Suprapubic skin (tissue), 4 donors: ENCODE measurements at places on chromosomes 6 and 20. TPM values are rescaled to one million over a fixed set of nuclear protein-coding genes. Genes with fewer than 3 reads are reported as not detected.

The EEF1A2 gene
- 4.8 TPM for total RNA-seq

DNA sequence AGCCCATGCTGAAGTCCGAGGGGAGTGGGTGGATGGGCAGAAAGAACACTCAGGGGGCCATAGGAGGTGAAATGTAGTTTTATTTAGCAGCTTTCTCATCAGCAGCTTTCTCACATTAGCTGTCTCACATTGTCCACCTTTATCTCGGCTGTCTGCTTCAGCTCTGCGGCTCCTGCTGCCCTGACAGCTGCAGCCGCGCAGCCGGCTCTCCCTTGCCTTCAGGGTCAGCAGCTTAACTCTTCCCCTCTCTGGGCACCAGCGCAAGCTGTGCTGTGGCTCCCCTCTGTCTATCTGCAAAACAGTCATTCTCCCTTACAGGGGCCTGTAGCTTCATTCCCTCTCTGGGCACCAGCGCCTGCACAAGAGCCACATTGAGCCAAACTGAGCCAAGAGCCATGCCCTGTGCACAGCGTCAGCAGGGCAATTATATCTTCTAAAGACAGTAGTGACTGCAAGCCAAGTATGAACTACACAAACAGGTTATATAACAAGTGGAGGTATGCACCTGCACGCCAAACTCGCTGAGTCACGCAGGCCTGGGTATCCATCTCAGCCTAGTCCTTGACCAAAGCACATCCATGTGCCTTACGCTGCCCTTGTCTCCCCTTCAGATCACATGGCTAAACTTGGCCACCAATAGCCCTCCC, 198.8 kb downstream of the EYA2 start:
- no peak overlapping the region for H3K27ac ChIP-seq
- DNase-seq = no peak
- H3K4me3 ChIP-seq = no peak overlapping the region
- no peaks in the 10 kb centered on the region for H3K36me3 ChIP-seq

The SLC17A3 gene
- not detected for total RNA-seq

- H3K4me3 ChIP-seq = no peak overlapping the region
- no peaks in the 10 kb centered on the region for H3K27me3 ChIP-seq
- DNase-seq = peak; percentile 52
- peaks cover 5% of the 10 kb centered on the region for H3K36me3 ChIP-seq
- H3K27ac ChIP-seq = no peak overlapping the region
Observed at GRCh38 chr20:19901226-19901625, 115.9 kb upstream of the NAA20 start.

GRCh38 chr20:25197183-25197869, 1.8 kb downstream of the ENTPD6 start:
- H3K27me3 ChIP-seq = no peaks in the 10 kb centered on the region
- peak overlapping the region; percentile 95 for H3K4me3 ChIP-seq
- peak overlapping the region; percentile 84 for H3K27ac ChIP-seq
- no peaks in the 10 kb centered on the region for H3K36me3 ChIP-seq
- H3K4me1 ChIP-seq = peaks cover 47% of the 10 kb centered on the region

- no peak overlapping the region for H3K4me3 ChIP-seq
- H3K27me3 ChIP-seq = no peaks in the 10 kb centered on the region
- H3K4me1 ChIP-seq = peaks cover 8% of the 10 kb centered on the region
- peak overlapping the region; percentile 33 for H3K27ac ChIP-seq
- DNase-seq = no peak
- H3K36me3 ChIP-seq = no peaks in the 10 kb centered on the region
Observed at GRCh38 chr6:47665112-47665511, 33.3 kb upstream of the ADGRF4 start.

The TEAD3 gene
- 48.7 TPM for total RNA-seq
